ENCODE measurements at places on chromosomes 5 and 9.

GRCh38 chr5:146620669-146621051, 104.7 kb upstream of the GPR151 start:
- DNase-seq, result no peak

- DNase-seq, result no peak
Observed at GRCh38 chr5:53895091-53895683, 334.7 kb downstream of the NDUFS4 start.

- DNase-seq, result no peak
Observed at GRCh38 chr9:135392511-135392910, 87.1 kb upstream of the PPP1R26 start.

DNA sequence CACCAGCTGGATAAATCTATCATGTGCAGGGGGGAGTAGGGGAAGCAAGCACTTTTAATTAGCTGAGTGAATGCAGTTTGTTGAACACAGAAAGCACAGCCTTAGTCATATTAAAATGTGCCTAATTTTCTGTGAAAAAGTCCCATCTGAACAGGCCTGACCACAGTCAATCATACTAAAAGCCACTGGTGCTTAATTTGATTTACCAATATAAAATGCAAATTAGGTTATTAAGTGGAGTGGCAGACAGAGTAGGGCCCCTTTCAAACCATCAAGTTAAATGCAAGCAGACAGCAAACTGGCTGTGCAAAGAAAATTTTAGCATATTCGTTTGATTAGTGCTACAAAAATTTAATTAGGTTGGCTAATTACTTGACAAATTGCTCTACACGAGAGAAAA, 176.1 kb downstream of the ISL1 start:
- DNase-seq, result no peak

DNA sequence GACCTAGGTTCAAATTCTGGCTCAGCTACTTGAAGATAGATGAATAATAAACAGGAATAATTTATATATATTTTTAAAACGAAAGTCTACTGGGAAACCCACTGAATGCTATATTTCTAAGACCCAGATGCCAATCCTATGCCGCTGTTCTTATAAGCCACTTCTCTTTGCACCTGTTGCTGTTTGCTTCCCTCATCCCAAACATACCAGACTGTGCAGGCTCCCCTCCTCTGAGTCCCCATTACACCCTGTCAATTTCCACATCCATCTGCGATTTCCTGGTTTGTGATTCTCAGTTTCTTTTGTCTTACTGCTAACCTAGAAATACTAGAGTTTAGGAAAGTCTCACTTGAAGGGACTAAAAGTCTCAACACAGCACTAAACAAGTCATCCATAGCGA, 92.8 kb upstream of the CAST start:
- DNase-seq, result no peak

DNA sequence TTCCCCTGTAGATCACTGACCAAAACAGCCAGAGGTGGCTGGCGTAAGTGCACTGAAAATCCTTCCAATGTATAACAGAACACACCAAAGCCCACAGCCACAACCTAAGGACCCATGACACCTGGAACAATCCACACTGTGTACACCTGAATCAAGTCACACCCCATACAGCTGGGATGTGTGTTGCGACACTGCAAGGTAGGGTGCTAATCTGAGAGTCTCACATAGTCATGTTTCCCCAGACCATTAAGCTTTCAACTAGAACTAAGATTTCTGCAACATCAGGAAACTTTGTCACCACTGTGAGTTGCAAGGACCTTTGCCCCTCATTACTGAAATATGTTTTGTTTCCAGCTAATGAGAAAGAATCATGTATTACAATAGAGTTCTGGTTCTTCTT, 59.4 kb downstream of the MED27 start:
- no peak for DNase-seq

DNA sequence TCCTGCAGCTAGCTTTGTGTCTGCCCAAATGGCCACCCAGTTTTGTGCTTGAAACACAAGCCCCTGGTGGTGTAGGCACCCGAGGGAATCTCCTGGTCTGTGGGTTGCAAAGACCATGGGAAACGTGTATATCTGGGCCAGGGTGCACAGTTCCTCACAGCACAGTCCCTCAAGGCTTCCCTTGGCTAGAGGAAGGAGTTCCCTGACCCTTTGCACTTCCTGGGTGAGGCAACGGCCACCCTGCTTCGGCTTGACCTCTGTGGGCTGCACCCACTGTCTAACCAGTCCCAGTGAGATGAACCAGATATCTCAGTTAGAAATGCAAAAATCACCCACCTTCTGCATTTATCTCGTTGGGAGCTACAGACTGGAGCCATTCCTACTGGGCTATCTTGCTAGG, 865.0 kb upstream of the ACO1 start:
- no peak for DNase-seq

GRCh38 chr5:33828626-33829308, 63.0 kb downstream of the ADAMTS12 start:
- no peak for DNase-seq

DNA sequence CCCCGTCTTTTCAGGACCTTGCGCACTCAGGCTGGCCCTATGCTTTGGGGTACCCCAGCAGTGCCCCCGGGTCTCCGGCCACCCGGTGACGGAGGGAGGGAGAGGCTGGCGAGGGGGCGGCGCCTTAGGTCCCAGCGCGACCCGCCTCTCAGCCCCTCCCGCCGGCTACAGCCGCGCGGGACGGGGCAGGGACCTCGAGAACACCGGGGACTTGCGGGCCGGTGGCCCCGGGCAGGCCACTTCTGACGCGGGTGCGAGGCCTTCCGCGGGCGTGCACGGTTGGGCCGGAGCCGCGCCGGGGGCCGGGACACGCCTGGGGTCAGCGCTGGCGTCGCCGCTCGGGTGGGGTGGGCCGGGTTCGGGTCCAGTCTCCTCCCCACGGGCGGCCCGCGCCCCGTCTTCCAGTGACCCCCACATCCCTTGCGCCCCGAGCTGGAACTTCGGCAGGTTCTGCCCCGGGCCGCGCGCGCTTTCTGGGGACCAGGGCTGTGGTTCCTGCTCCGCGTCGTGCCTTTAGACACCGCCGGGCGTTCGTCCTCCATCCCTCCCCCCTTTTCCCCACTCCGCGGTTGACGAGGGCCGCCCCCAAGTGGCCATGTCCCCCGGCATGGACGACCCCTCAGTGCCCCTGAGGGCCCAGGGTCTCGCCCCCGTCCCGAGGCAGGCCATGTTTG, 3.8 kb upstream of the SQSTM1 start:
- no peak for DNase-seq

DNA sequence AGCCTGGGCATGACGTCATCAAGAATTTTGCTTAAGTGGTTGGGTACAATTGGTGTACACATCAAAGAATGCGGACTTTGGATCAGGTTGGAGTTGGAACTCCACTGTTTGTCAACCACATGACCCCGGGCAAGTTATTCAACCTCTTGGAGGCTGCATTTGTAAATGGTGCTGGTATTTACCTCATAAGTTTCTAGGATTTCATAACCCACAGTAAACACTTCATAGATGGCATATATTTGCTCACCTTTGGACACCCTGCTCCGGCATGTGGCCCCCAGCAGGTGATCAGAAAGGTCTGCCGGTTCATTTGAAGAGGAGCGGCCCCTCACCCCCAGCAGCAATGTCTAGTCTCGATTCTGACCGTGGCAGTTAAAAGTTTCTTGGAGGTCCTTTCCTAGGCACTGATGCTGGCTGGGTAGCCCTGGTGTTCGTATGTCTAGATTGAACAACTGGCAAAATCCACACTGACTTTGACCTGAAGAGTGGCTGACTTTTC, 60.6 kb downstream of the IL6ST start:
- DNase-seq, result no peak

DNA sequence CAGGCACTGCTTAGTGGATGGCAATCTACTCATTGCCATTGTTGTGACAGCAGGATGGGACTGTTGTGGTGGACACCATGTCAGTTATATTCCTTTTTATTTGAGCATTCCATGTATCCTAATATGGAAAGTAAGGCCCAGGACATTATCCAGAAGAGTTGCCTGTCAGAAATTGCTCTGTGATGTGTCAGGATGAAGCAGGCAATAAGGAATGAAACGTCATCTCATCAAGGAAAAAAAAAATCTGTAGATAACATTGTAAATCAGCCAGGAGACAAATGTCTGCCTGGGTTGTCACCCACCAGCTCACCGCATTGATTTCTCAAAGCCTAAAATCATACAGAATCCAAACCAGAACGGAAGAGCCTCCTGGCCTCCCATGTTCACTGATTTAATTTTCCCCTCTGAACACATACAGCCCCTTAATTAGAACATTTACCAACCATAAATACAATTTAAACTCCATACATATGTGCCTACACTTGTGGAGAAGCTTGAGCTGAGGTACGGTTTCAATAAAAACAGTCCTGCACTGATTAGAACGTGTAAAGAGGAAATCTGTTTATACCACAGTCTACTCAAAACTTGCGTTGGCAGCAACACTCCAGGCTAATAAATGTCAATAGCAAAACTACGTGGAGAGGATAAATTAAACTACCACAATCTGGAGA, 73.9 kb downstream of the FOXD1 start:
- no peak for DNase-seq

DNA sequence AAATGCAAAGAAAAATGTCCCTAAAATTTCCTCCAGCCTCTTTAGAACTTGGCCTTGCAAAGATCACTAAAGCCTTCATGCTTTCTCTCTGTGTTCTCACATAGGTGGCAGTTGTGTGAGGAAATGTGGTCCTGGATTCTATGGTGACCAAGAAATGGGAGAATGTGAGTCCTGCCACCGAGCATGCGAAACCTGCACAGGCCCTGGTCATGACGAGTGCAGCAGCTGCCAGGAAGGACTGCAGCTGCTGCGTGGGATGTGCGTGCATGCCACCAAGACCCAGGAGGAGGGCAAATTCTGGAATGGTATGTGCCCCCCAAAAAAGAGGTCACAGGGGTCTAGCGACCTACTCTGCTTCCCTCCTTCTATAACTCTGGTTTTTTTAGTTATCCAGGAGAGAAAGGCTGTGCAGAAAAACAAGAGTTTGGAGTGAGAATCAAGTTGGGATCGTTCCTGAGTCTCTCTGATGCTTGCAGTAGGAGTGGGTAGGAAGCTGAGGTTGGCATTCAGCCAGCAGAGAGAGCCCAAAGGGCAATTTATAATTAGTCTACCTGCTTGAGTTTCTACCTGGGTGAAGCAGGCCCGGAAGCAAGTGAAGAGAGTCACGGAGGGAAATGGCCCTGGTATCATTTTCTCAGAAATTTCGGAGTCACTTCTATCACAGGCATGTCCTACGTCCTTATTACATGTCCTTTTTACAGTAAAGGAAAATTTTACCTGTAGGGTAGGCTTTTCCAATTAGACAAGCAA, 97.5 kb downstream of the RFK start:
- no peak for DNase-seq

DNA sequence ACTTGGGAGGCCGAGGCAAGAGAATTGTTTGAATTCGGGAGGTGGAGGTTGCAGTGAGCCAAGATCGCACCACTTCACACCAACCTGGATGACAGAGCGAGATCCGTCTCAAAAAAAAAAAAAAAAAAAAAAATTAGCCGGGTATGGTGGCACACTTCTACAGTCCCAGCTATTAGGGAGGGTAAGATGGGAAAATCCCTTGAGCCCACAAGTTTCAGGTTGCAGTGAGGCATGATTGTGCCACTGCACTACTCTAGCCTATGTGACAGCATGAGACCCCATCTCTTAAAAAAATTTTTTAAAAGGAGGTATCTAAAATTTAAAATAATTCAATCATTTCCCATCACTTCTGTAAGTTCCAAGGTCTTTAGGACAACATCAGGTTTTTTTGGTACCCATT, 26.0 kb downstream of the PSIP1 start:
- DNase-seq, result no peak

DNA sequence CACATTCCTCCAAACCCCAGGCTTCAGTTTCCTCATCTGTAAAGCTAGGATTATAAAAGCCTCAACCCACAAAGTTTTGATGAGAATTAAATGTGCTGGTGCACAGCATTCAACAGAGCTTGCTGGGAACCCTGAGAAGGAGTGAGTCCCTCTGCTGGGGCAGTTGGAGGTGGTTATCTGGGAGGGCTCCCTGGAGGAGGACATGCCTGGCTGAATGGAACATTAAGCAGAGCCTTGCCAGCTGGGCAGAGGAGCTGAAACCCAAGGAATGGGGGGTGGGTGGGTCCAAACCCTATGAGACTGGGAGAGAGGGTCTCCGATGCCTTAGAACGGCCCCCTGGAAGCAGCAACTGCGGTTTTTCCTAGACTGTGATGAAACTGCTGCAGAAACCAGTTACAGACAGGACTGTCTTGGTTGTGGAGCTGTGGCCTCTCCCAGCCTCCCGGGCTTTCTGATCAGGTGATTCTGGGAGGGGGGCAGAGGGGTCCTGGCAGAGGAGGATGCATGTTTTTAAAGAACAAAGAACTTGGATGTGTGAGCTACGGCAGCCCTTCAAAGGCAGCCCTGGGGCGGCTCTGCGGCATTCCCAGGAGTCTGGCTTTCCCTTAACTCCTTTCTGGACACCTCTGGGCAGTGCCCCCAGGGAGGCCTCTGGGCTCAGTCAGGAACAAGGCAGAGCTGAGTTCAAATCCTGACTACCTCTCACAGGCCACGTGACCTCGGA, 20.8 kb downstream of the FIBCD1 start:
- no peak for DNase-seq

DNA sequence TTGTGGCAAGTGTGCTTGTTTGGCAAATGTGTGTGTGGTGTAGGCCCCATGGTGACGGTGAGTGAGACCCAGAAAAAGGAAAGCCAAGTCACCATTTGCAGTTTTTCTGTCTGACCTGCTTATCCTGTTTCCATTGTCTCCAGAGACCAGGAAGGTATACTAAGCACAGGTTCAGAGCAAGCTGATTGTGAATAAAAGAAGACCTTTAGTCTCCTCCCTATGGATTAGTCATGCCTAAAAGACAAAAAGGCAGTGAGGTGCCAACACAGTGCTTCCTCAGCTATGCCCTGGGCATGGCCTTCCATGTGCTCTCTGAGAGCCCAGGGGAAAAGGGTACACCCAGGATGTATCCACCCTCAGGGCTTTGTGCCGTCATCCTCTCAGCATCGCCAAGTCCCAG, 49.2 kb upstream of the SHOC1 start:
- DNase-seq, result no peak

GRCh38 chr5:148342371-148343045, 7.1 kb downstream of the SPINK9 start:
- no peak for DNase-seq

- DNase-seq, result no peak
Observed at GRCh38 chr5:174607916-174608315, 116.5 kb upstream of the MSX2 start.

DNA sequence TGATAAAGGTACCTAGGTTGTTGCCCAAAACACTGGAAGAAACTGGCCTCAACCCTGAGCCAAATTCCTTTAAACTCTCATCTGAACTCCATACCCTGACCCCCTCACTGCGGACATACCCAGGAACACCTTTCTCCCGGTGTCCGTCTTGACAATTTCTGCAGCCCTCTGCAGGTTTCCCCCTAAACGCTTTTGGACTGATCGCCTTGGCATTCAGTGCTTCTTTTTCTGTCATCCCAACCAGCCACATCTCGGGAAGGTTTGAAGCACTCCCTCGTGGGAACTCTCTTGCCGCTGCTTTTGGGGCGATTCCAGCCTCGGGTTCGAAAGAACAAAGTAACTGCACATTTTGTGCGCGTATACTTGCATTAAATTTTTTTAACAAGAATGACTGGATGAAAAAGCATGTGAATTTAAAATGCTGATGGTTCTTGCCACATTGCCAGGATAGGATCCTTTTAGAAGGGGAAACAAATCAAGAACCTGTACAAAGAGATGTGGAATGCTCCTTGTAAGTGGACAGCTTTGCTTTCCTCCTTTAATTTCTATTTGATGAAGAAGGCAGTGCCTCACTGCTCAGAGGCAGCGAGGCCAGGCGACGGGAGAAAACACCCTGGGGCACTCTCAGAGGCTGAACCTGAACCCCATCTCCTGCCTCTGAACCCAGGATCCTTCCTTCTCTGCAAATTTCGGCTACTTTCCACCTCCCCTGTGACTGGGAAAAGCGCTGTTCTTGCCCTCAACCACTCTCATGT, 615 bp downstream of the PSMD5 start:
- no peak for DNase-seq

- DNase-seq, result no peak
Observed at GRCh38 chr5:88944751-88945531, 62.0 kb upstream of the MEF2C start.

Measured in activated naive CD8-positive, alpha-beta T cell treated with anti-CD3 and anti-CD28 coated beads, Interleukin-2, amount 50 U/mL, for 16 hours (primary cell).